Substantia nigra (tissue), 51 donors: ENCODE measurements at places on chromosomes 2 and 18.

GRCh38 chr2:190378880-190379237 is 29.3 kb upstream of the MFSD6 start:
- no peak for DNase-seq

GRCh38 chr2:209937893-209938292 is 64.5 kb upstream of the RPE start:
- DNase-seq = no peak

DNA sequence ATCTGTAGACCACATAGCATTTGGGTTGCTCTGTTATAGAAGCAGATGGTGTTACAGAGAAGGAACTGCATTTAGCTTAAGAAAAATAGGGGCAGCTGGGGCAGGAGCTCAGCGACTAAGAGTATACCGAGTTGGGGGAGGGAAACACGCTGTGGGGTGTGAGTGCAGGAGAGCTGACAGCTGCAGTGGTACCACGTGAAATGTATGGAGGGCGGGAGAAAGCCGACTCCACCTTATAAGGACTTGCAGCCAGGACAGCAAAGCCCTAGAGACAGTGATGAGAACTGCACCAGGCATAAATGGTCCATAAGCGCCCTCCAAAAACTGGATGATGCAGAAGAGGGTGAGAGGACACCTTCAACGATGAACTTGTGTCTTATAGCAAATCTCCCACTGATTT is 237.6 kb downstream of the PRKCE start:
- DNase-seq = no peak

DNA sequence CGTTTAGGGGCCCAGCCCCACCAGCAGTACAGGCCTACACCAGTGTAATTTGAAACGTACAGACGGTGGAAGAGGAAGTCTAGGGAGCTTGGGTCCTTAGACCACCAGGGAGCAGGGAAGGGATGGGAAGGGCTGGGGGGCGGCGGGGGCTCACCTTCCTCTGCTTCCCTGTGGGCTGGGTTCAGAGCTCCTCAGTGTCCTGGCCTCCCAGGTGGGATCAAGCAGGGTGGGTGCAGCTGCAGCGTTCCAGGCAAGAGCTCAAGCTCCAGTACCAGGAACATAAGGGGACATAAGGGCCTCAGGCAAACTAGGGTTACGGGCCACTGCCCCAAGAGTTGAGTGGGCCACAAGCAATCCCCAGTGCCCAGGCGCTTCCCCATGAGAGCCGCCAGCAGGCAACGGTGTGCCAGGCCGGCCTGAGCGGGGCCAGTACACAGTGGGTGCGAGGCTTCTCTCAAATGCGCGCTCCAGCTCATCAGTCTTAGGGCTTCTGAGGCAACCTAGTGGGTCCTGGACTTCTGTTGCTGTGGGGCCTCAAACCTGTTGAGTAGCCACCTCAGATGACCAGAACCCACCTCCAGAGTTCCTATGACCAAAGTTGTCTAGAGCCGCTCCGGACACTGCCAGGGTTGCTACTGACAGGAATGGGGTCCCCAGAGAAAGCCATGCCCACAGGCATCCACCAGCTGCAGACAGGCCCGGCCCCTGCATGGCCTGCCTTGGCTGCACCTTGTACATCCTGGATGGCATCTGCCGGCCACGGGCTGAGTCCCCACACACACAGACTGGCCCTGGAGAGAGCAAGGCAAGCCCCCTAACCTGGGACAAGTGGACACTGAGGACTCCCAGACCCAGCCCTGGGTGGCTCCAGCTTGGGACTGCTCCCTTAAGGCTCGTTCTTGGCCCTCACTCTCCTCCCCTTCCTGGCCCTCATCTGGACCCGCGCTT is 5.2 kb downstream of the ANKRD23 start:
- no peak for DNase-seq

GRCh38 chr2:10305715-10306114 is 3.0 kb downstream of the HPCAL1 start:
- no peak for DNase-seq

GRCh38 chr2:179224361-179224760 is 40.3 kb downstream of the SESTD1 start:
- no peak for DNase-seq

DNA sequence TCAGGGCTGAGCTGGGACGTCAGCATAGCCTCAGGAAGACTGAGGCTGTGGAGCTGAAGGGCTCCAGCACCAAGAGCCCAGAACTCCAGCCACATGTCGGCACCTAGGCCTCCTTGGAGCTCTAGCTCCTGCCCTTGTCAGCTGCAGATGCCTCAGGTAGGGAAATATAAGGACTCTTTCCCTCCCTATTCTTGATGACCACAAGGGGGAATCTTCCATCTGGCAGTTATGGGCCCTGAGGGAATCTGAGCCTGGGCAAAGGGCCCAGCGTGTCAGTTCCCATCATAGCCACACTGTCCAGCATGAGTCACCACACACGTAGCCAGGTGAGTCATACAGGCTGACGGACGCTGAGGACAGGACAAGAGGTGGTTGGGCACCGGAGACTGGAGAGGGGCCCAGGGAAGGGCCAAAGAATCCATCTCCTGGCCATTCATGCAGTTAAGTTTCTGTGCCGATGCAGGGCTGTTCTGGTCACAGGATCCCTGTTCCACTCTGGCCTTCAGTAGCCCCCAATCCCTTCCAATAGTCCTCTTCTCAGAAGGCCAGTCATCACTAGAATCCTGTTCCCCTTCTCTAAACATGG is 1.8 kb downstream of the MPV17 start:
- no peak for DNase-seq

DNA sequence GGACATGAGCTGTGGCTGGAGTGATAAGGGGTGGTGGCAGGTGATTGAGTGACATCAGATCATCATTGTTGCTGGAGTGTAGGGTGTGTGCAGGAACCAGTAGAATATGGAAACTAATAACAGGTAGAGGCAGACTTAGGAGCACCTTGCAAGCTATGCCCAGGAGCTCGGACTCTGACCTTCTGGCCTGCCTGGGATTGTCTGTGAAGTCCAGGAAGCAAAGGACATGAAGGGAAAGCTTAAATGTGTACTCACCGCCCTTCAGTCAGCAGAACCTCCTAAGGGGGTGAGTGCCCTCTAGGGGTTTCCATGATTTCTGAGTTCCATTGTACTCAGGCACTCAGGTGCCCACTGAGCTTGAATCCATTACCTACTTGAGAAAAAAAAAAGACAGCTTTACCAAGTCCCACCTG is 104.2 kb downstream of the CRIM1 start:
- DNase-seq = no peak

DNA sequence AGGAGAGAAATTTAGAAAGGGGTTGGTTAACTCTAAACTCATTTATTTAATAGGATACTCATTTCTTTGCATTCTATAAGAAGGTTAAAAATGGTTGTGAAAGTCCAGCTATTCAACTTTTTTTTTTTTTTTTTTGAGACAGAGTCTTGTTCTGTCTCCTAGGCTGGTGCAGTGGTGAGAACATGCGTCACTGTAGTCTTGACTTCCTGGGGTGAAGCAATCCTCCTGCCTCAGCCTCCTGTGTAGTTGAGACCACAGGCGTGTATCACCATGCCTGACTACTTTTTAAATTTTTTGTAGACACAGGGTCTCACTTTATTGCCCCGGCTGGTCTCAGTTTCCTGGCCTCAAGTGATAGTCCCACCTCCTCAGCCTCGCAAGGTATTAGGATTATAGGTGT is 11.9 kb downstream of the ELP2 start:
- DNase-seq = no peak
